ENCODE measurements at places on chromosomes 6 and 20.

DNA sequence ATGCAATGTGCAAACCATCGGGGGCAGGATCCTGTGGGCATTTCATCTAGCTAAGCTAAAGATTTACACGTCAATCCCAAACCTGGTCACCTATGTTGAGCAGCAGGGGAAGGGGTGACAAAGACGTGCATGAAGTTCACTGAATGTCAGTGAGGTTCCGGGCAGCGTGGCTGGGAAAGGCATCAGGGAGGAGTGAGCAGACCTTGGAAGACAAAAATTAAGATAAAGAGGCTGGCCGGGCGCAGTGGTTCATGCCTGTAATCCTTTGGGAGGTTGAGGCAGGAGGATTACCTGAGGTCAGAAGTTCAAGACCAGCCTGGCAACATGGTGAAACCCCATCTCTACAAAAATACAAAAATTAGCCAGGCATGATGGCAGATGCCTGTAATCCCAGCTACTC lies 126.1 kb downstream of the PREX1 start:
- no peak for DNase-seq

- DNase-seq, result no peak
Measured at GRCh38 chr6:13098793-13099570, 229.4 kb downstream of the TBC1D7 start.

GRCh38 chr20:10550204-10551118 lies 115.4 kb downstream of the SLX4IP start:
- DNase-seq, result no peak

- DNase-seq, result no peak
Measured at GRCh38 chr6:22306741-22307466, 10.1 kb upstream of the PRL start.

- DNase-seq, result peak; percentile 70
Measured at GRCh38 chr6:116268589-116269293, 11.0 kb downstream of the TSPYL1 start.

GRCh38 chr20:16801919-16802651 lies 53.9 kb downstream of the OTOR start:
- peak; percentile 58 for DNase-seq

GRCh38 chr6:170222498-170223471 lies 68.1 kb downstream of the DLL1 start:
- DNase-seq, result peak; percentile 16

GRCh38 chr6:28632326-28632851 lies 106.7 kb downstream of the GPX5 start:
- DNase-seq, result no peak

- DNase-seq, result no peak
Measured at GRCh38 chr6:109503327-109504224, 20.6 kb upstream of the ZBTB24 start.

Data from small intestine (tissue), 16 donors.